ENCODE measurements at places on chromosomes 4 and X.

- no peak for DNase-seq
These were observed at the start of gene EGFL6 for GRCh38 chrX:13569479-13570260. Gene EGFL6, plus strand, starts transcription at chrX:13569601. Its CDS starts 261 bp downstream, at chrX:13569862.

GRCh38 chrX:10146346-10146745 lies 10.4 kb upstream of the CLCN4 start:
- no peak for DNase-seq

GRCh38 chrX:133981924-133982323 lies 3.5 kb downstream of the GPC3 start:
- no peak for DNase-seq

DNA sequence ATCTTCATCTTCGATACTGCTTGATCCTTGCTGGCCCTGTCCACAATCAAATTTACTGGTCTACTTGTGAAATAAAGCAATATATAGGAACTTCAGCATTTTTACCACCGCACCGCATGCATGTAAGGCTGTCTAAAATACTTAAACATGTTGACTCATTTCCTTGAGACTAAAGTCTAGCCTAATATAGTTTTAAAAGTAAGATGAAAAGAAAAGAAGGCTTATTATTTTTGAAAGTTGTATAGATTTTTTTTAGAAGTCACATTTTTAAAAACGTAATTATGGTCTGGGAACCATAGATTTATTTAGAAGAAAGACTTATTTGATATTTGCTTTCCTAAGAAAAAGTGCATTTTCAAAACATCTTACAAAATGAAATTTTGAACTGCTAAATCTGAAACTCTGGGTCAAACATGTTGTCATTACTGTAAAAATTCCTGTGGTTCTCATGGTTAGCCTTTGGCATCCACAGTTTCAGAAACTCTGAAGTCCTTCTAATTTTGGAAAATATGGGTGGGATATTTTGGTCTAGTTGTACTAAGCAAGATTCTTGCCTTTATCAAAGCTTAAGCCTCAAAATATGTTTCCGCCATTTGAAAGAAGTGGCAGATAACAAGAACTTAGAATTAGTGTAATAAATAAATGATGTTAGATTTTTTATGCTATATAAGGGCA lies 423.5 kb upstream of the CTSO start:
- DNase-seq = peak; percentile 58

- DNase-seq = peak; percentile 25
These were observed 4.8 kb upstream of the CXCL13 start for GRCh38 chr4:77600521-77601451.

DNA sequence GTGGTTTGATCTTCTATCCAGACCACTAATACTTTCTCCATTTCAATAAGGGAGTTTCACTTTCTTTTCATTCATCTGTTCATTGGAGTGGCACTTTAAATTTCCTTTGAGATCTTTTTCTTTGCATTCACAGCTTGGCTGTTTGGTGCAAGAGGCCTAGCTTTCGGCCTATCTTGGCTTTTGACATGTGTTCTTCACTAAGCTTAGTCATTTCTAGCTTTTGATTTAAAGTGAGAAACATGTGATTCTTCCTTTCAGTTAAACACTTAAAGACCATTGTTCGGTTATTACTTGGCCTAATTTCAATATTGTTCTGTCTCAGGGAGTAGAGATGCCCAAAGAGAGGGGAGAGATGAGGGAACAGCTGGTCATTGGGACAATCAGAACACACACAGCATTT lies 24.3 kb downstream of the CXCL13 start:
- DNase-seq = no peak

DNA sequence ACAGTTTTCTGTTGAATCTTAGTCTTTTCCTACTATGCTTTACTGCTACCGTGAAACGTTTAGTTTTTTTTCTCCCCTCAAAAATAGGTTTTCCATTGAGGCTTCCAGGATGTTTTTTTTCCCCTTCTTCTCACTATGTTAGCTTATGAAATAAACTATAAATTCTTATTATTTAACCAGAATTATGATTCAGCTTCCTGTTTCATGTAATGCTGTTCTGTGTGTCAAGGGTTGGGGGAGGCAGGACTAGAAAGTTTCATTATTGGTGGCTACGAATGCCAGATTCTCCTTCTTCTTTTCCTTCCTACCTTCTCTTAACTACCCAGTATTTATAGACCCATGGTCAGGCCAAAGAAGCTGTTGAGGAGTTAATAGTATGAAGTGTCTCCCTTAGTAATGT lies 11.8 kb downstream of the CLCN5 start:
- no peak for DNase-seq

GRCh38 chrX:31124536-31124935 lies 52.7 kb upstream of the FTHL17 start:
- no peak for DNase-seq

DNA sequence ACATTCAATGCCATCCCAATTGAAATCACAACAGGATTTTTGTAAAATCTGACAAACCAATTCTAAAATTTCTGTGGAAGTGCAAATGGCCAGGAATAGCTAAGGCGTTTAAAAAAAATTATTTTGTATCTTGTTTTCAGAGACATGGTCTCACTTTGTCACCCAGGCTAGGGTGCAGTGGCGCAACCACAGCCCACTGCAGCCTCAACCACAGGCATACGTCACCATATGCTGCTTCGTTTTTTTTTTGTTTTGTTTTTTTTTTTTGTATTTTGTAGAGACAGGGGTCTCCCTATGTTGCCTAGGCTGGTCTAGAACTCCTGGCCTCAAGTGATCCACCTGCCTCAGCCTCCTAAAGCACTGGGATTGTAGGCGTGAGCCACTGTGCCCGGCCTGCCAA lies 24.5 kb downstream of the ZNF41 start:
- no peak for DNase-seq

DNA sequence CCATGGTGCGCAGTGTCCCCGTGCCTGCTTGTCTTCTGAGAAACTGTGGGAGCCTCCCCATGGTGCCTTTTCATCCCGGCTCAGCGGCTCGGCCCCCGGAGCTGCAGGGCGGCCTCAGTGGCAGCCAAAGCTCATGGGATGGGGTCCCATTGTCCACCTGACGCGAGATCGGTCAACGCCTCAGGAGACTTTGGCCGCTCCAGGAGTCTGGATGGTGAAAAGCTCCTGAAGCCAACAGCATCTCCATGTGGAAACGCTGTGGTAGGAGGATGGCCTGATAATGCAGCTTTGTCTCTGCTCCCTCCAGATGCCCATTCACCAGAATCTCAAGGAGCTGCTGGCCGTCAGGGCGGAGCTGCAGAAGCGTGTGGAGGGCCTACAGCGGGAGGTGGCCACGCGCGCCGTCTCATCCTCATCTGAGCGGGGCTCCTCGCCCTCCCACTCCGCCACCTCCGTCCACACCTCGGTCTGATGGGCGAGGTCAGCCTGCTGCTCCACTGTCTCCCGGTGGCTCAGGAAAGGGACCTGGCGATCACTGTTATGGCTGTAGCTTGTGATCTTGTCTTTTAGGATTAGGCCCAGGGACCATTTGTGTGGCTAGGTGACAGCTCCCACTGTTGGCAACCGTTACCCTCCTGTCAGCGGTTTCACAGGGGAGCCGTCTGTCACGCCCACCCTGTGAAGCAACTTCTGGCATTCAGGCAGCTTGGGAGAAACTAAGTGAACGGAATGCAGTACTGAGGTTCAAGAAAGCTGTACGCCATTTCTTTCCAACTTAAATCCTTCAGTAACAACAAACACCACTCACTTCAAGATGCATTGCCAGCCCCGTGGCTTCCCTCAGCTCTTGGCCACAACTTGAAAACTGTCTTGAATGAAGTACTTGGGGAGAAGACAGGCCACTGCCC lies 69.3 kb downstream of the MTMR1 start:
- DNase-seq = no peak

DNA sequence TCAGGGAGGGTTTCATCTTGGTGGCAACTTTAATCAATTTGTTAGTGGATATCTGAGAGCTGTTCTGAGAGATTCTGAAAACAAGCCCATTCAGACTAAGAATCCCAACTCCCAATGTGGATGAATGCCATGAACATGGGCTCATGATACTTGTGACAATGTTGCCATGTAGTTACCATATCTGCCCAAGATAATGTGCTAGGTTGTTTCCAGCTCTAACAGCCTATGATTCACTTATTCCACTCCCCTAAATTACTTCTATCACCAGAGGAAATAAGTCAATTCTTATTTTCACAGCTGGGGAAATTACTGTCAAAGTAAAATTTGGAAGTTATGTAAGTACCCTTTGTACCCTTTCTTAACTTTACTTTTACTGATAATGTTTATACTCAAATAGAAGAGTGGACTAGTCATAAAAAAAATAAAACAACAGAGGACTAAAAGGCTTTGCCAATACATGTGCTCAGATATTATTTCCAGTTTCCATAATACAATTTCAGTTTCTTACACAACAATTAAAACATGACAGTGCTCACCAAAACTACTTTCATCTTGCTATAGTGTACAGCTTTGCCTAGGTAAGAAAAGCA lies 1101.7 kb upstream of the INTU start:
- no peak for DNase-seq

- no peak for DNase-seq
These were observed 86.8 kb downstream of the FAM53A start for GRCh38 chr4:1597021-1597931.

- no peak for DNase-seq
These were observed 37.5 kb downstream of the AFAP1 start for GRCh38 chr4:7902101-7902553.

GRCh38 chr4:24999392-25000089 lies 31.2 kb downstream of the LGI2 start:
- DNase-seq = no peak

GRCh38 chrX:71252221-71252620 lies 1.7 kb downstream of the ZMYM3 start:
- DNase-seq = no peak

DNA sequence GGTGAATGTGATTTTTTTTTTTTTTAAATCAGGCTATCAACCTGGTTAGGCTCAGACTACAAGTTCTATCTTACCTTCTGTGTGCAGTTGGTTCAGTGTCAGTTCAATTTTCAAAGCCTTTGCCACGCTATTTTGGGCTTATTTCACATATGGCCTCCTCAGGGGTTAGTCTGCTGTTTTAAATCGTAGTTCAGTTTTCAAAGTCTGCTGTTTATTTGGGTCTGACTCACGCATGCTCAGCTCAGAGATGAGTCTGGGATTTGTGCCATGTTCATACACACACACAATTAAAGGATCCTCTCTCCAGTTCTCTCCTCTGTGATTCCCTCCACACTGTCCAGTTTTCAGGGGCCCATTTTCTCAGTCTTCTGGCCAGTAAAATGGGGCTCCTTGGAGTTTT lies 32.3 kb upstream of the ZFX start:
- peak; percentile 49 for DNase-seq

- peak; percentile 72 for DNase-seq
These were observed 111.7 kb upstream of the RPS6KA3 start for GRCh38 chrX:20378233-20378920.

DNA sequence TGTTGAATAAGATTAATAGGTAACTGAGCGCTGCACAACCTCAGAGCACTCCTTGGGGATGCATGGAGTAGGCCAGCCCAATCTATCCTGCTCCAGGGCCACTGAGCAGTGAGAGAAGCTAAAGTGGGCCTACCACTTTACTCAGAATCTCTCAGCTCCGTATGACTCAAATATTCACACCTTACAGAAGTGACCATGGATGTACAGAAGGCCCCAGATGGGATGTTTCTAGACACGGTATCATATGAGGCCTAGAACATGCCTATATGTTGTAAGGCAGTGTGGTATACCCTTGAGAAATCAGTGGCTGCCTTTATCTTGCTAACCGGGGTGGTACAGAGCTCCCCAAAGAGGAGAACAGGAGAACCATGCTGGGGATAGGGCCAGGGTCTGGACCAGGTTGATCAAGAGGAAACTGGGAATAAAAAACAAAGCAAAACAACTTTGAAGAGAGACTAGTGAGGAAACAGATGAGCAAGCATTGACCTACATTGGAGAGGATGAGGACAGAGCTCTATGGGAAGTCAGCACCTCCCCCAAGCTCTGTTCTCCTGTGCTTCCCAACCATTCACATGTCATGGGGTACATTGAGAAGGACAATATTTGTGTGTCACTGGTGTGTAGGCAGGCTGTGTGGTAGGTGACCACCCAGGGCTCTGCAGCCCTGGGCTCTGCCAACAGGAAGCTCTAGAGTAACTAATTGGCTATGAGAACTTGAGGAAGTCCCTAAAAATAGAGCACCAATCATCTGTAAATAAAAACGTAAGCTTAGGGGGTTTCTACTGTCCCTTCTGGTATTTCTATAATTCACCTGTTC lies 31.4 kb downstream of the HOPX start:
- DNase-seq = no peak

DNA sequence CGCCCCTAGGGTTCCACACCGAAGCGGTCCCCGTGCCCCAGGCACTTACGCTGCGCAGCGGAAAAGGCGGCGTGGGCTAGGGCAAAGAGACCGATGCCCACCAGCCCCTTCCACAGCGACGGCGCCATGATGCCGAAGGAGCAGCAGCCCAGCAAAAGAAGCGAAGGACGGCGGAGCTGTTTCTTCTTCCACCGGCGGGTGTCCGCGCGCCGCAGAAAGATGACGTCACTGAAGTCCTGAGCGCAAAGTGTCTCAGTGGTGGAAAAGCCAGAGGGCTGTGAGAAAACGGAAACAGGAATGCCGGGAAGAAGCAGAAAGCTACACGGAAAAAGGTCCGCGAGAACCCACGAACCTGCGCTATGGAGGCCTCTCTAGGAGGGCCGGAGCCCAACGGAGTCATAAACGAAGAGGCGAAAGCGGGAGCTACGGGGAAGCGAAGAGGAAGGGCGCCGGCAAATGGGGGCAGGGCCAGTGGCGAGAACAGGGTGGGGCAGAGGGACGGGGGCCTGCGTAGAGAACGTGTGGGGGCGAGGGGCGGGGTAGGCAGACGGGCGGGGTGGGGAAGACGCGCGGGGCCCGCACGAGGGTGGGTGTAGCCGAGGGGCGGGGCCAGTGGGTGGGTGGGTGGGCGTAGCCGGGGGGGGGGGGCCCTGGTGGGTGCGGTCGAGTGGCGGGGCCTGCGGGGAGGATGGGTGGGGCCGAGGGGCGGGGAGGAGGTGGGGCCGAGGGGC lies at the start of gene MMGT1:
MMGT1 (minus strand) TSS at position 441 of the 731 bp plus-strand sequence; CDS start at position 128, 313 bp downstream.
- peak; percentile 76 for DNase-seq

DNA sequence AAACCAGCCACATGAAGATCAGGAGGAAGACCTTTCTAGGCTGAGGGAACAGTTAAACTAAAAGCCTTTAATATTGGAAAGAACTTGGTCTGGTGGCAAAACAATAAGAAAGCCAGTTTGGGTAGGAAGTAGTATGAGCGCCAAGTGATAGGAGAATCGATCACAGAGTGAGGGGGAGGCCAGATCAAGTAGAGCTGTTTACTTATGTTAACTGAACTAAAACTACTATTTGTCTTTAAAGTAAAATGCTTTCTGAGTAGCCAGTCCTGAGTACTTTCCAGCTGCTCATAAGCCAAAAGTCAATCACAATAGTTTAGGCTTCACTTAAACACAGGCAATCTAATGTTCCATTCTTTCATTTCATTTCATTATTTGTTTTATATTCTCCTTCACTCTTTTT lies 62.8 kb upstream of the RPA4 start:
- no peak for DNase-seq

- peak; percentile 47 for DNase-seq
These were observed 581 bp upstream of the STK32B start for GRCh38 chr4:5050520-5051277.

Measured in HT1080 (cell line).